ENCODE measurements at places on chromosomes 2 and 18. TPM values are rescaled to one million over a fixed set of nuclear protein-coding genes. Genes with fewer than 3 reads are reported as not detected.

The ELOA2 gene
- total RNA-seq, result not detected

The UGT1A5 gene
- total RNA-seq, result not detected

- DNase-seq, result no peak
Measured at GRCh38 chr2:127610561-127610960, 35.4 kb upstream of the GPR17 start.

DNA sequence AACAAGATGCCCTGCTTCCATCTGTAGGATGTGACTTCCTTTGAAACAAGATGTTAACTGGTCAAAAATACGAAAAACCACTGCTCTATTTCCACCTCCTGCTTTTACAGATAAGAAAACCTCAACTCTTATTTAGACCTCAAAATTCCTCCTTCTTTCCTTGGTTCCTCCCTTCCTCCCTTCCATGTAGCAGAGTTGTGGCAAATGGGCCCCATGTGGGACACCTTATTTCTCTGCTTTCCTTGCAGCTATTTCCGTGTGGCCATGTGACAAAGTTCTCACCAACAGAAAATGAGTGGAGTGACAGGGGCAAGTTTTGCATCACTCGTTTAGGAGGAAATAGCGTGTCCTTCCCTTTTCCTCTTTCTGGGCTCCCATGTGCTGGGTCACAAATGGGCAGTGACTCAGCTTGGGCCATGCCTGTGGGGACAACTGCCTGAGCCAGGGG is 69.4 kb upstream of the SMAD2 start:
- DNase-seq, result no peak

DNA sequence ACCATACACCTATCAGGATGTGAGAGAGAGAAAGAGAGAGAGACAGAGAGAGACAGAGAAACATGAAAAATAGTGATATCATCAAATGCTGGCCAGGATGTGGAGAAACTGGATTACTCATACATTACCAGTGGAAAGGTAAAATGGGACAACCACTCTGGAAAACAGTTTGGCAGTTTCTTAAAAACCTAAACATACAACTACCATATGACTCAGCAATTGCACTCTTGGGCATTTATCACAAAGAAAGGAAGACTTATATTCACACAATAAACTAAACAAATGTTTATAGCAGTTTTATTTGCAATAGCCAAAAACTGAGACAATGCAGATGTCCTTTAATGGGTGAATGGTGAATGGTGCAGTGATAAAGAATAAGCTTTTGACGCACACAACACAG is 29.1 kb downstream of the SLC4A3 start:
- no peak for DNase-seq

All from pancreas (tissue), 10 donors.